ENCODE measurements at places on chromosomes 2 and 18.

GRCh38 chr2:19709553-19709952 is 192.2 kb downstream of the TTC32 start:
- H3K27me3 ChIP-seq: peaks cover 3% of the 10 kb centered on the region
- H3K27ac ChIP-seq: no peak overlapping the region
- no peaks in the 10 kb centered on the region for H3K36me3 ChIP-seq
- H3K4me1 ChIP-seq: no peaks in the 10 kb centered on the region
- no peak overlapping the region for H3K4me3 ChIP-seq
- no peak for DNase-seq

GRCh38 chr2:60413814-60414168 is 139.7 kb downstream of the BCL11A start:
- no peaks in the 10 kb centered on the region for H3K27me3 ChIP-seq
- H3K27ac ChIP-seq: peak overlapping the region; percentile 90
- DNase-seq: peak; percentile 41

DNA sequence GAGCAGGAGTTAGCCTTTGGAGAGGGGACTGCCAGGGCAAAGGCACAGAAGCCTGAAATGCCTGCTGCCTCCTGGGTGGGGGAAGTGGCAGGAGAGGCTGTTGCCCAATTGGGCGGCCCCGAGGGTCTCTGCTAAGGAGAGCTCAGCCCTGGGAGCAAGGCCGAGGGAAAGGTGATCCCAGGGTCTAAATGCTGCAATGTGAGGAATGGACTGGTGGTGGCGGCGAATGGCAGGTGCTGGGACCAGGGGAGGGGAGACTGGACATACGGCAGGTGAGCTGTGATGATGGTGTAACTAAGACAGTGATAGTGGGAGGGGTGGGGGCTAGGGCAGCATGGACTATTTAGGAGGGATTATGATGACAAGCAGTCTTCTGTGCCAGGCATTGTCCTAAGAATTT is 104.0 kb downstream of the DYSF start:
- DNase-seq: no peak
- no peak overlapping the region for H3K4me3 ChIP-seq
- H3K4me1 ChIP-seq: no peaks in the 10 kb centered on the region
- no peaks in the 10 kb centered on the region for H3K36me3 ChIP-seq

DNA sequence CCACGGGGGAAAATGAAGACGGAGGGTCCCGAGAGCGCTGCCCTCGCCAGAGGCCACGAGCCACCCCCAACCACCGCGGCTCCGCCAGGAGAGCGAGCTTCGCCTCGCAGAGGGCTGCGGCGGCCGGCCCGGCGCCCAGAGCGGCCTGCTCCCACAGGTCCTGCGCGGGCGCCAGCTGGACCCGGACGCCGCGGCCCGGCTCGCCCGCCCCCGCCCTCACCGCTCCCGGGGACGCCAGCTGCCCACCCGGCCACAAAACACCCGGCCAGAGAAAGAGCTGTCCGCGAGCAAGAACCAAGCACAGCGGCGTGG is 709 bp downstream of the PTPN2 start:
- H3K4me1 ChIP-seq: peaks cover 75% of the 10 kb centered on the region
- H3K27ac ChIP-seq: peak overlapping the region; percentile 90
- H3K27me3 ChIP-seq: no peaks in the 10 kb centered on the region
- H3K36me3 ChIP-seq: peaks cover 9% of the 10 kb centered on the region
- peak overlapping the region; percentile 94 for H3K4me3 ChIP-seq

DNA sequence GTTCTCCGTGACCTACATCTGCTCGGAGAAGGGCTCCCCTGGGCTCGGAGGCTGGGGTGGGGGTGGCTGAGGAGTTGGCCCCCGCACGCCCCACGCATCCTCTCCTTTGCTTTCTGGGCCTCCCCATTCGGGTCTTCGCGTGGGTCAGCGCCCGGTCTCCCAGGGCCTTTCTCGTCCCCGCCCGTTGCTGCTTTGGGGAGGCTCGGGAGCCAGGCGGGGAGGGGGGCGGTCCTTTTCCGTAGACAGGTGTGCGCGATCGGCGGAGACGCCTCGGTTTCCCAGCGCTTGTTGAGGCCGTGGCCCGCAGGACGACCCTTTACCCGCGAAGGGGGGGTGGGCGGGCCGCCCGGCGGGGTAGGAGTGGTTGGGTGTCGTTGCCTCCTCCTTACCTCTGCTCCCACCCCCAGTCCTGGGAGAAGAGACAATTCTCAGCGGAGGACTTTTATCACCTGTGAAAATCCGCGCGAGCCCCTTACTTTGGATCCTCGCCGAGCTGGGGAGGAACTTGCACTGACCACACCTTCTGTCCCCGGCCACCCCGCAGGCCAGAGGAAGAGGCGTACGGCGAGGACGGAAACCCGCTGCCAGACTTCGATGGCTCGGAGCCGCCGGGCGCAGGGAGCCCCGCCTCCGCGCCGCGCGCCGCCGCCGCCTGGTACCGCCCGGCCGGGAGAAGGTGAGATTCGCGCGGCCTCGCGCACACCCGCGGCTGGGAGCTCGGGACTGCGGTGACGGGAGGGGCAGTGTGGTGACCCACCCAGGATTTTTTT is 2.6 kb downstream of the ADCYAP1 start:
- no peaks in the 10 kb centered on the region for H3K36me3 ChIP-seq
- H3K27ac ChIP-seq: no peak overlapping the region
- H3K27me3 ChIP-seq: peaks cover 61% of the 10 kb centered on the region

- no peak overlapping the region for H3K27ac ChIP-seq
- H3K4me1 ChIP-seq: no peaks in the 10 kb centered on the region
- no peak for DNase-seq
Observed at GRCh38 chr18:69588301-69588700, 187.6 kb downstream of the DOK6 start.

- DNase-seq: no peak
- H3K36me3 ChIP-seq: no peaks in the 10 kb centered on the region
- no peaks in the 10 kb centered on the region for H3K4me1 ChIP-seq
- no peaks in the 10 kb centered on the region for H3K27me3 ChIP-seq
- H3K27ac ChIP-seq: no peak overlapping the region
- H3K4me3 ChIP-seq: no peak overlapping the region
Observed at GRCh38 chr2:63580651-63581297, 7.5 kb downstream of the WDPCP start.

DNA sequence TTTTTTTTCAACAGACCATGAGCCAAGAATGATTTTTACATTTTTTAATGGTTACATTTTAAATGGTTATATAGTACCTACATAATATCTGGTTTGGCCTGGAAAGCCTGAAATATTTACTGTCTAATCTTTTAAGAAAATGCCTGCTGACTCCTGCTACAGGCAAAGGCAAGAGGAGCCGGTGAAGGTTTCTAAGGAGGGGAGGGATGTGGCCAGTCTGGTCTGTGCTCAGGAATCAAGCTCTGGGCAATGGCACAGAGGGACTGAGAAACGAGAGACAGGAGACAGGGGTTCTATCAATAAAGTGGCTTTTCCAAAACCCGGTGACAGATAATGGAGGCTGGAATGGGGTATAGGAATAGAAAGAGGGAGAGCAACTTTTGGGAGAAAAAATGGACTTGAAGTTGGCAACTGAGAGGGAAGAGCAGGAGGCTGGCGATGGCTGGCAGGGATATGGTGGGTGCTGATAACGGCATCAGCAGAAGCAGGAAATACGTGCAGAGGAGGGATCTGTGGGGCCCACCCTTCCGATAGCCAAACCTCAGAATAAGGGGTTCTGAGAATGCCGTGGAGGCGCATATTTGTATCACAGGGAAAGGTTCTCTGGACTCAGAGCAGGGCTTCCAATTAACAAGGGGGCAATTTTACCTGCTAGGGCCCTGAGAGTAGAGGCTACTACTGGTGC is 64.0 kb upstream of the DNMT3A start:
- DNase-seq: no peak
- no peaks in the 10 kb centered on the region for H3K36me3 ChIP-seq
- peak overlapping the region; percentile 18 for H3K27ac ChIP-seq
- no peaks in the 10 kb centered on the region for H3K27me3 ChIP-seq

DNA sequence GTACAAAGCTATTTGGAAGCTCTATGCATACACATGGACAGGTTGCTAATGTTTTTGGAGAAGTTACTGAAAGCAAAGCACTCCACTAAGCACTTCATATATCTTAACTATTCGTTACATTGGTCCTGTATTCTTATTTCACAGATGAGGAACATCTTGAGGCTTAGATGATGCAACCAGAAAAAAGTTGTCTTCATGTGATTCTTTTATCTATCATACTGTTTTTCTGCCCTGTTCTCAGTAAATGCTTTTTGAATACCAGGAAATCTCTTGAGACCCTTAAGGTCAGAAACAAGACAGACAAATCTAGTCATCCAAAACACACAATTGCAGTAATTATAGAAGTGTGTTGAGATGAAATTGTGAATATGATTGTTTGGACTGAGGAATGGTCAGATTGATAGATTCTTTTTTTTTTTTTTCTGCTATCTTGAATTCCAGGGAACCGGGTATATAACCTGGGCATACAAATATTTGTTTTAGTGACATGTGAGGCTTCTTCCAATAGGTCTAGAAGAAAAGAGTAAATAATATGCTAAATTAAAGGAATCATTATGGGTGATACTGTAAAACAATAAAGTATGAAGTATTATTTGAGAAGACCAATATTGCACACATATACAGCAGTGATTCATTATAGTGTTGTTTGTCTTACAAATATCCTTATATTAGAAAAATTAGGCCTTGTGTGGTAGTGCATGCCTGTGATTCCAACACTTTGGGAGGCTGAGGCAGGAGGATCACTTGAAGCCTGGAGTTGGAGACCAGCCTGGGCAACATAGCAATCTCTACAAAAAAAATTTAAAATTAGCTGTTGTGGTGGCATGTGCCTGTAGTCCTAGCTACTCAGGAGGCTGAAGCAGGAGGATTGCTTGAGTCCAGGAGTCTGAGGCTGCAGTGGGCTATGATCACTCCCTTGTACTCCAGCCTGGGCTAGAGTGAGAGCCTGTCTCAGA is 33.7 kb downstream of the EHBP1 start:
- no peaks in the 10 kb centered on the region for H3K27me3 ChIP-seq
- no peaks in the 10 kb centered on the region for H3K36me3 ChIP-seq
- DNase-seq: no peak
- peaks cover 24% of the 10 kb centered on the region for H3K4me1 ChIP-seq
- H3K4me3 ChIP-seq: no peak overlapping the region
- no peak overlapping the region for H3K27ac ChIP-seq

DNA sequence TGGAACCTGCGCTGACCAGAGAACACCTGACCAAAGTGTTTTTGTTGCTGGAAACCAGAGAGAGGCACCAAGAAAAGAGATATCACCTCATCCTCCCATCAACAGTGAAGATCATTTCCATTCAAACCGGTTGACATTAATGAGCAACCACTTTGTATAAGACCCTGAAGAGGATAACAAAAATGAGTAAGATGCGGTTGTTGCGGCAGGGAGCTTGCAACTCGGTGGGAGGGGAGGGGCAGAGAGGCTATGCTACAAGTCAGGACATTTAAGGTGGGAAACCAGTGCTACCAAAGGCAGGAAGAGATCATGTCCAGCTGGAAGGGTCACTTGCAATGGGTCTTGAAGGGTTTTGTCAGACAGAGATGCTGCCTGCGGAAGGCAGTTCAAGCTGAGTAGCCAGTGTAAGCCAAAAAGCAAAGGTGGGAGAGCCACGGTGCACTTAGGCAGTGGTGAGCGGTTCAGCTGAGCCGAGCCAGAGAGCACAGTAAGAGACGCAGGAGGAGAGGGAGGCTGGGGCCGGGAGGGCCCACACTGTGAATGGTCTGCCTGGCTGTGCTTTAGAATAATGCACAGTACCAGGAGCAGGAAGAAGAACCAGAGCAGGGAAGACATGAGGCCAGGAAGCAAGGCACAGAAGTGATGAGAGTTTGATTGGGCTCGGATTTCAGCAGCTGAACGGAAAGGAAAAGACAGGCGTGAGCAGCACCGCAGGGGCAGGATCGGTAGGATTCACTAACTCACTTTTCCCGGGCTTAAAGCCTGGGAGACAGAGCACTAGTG is 24.4 kb upstream of the DTNB start:
- no peak for DNase-seq
- no peak overlapping the region for H3K27ac ChIP-seq
- no peak overlapping the region for H3K4me3 ChIP-seq
- no peaks in the 10 kb centered on the region for H3K36me3 ChIP-seq
- no peaks in the 10 kb centered on the region for H3K27me3 ChIP-seq

- DNase-seq: peak; percentile 40
- peaks cover 52% of the 10 kb centered on the region for H3K27me3 ChIP-seq
- H3K27ac ChIP-seq: no peak overlapping the region
Observed at GRCh38 chr2:224038830-224039079, 331 bp downstream of the SERPINE2 start.

DNA sequence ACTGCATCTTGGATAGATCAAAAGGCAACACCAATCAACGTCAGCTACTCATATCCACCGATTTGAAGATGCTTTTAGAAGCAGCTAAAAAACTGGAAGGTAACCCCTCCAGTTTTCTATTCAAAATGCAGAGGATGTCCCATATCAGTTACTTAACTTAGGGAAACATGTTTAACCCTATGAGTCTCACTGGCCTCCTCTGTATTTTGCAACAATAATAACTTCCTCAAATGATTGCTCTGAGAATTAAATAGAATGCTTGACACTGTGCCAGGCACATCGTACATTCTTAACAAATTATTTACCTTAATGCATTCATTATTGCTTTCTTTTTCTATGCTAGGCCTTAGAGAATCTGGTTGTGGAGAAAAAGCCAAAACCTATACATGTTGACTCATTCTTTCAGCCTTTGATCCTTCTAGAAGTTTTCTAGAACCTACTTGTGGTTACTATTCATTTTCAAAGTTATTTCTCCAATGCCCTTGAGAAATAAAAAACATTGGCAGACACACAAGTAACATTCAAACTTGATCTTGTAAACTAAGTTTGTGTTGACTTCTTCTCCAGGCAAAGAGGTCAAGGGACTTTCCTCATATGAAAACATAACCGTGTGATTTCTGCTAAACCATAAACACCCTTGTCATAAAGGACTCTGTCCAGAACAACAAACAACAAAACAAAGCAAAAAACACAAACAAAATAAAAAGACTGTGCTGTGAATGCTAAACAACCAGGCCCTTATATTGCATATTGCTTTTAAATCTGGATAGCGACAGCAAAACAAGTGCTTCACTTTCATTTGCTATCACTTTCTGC is 4.6 kb downstream of the DOCK10 start:
- H3K4me1 ChIP-seq: peaks cover 55% of the 10 kb centered on the region
- no peak for DNase-seq
- H3K4me3 ChIP-seq: peak overlapping the region; percentile 73

GRCh38 chr18:22193466-22193865 is 24.1 kb downstream of the GATA6 start:
- no peak overlapping the region for H3K27ac ChIP-seq
- no peaks in the 10 kb centered on the region for H3K36me3 ChIP-seq
- H3K4me1 ChIP-seq: peaks cover 4% of the 10 kb centered on the region
- H3K4me3 ChIP-seq: no peak overlapping the region
- no peak for DNase-seq
- peaks cover 22% of the 10 kb centered on the region for H3K27me3 ChIP-seq

DNA sequence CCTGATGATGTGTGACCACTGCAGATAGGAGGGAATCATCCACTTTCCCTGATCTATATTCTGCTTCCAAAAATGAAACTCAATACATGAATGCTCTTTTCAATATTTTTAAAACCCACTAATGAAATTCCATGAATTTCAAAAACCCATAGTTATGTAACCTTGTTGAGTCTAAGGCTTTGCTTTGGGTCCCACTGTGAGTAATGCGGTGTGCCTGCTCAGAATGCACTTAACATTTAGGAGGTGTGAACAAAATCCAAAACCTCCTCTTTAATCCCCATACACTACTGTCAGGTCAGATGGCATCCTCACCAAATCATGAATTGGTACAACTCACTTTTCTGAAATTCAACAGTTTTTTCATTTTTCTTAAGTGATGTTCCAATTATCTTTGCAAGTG is 50.4 kb downstream of the CCDC93 start:
- H3K4me3 ChIP-seq: no peak overlapping the region
- DNase-seq: no peak
- no peaks in the 10 kb centered on the region for H3K27me3 ChIP-seq
- H3K27ac ChIP-seq: no peak overlapping the region

GRCh38 chr2:85954590-85955458 is 66.0 kb upstream of the ST3GAL5 start:
- no peak for DNase-seq
- no peaks in the 10 kb centered on the region for H3K4me1 ChIP-seq
- H3K27me3 ChIP-seq: no peaks in the 10 kb centered on the region
- H3K27ac ChIP-seq: no peak overlapping the region
- H3K4me3 ChIP-seq: no peak overlapping the region
- no peaks in the 10 kb centered on the region for H3K36me3 ChIP-seq
